CD4-positive, alpha-beta T cell treated with Interleukin-12 subunit alpha and Interleukin-12 subunit beta, for 1 hour (primary cell): ENCODE measurements at places on chromosomes 1 and 21.
A peak's percentile ranks its signal among the peaks of the same experiment; 100 is the strongest.

- no peak for DNase-seq
Measured at GRCh38 chr1:82700476-82700875, 899.7 kb downstream of the ADGRL2 start.

GRCh38 chr1:204483791-204484190 is 10.8 kb downstream of the PIK3C2B start:
- DNase-seq = no peak

DNA sequence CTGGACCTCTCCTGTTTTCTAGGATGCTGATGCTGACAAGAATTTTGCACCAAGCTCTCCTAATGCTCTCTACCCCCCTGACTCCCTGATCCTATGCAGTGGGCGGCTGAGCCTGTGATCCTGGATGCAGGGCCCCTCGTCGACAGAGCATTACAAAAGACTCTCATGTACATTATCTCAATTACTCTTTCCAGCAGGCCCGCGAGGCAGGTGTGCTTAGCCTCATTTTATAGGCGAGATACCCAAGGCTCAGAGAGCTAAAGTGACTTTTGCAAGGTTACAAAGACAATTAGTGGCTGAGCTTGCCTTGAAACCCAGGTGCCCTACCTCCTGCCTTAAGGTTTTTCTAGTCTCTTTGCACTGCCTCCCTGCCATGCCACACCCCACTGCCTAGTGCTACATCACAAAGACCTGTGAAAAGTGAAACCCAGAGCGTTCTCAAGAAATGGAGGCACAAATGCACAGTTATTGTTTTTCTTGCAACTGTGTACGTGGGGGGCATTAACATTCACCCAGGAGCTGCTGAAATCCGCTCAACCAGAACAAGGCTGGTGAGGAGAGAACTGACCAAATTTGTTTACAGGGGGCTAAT is 10.0 kb upstream of the C8A start:
- no peak for DNase-seq

GRCh38 chr1:116850436-116850835 is 59.3 kb upstream of the PTGFRN start:
- DNase-seq = no peak

DNA sequence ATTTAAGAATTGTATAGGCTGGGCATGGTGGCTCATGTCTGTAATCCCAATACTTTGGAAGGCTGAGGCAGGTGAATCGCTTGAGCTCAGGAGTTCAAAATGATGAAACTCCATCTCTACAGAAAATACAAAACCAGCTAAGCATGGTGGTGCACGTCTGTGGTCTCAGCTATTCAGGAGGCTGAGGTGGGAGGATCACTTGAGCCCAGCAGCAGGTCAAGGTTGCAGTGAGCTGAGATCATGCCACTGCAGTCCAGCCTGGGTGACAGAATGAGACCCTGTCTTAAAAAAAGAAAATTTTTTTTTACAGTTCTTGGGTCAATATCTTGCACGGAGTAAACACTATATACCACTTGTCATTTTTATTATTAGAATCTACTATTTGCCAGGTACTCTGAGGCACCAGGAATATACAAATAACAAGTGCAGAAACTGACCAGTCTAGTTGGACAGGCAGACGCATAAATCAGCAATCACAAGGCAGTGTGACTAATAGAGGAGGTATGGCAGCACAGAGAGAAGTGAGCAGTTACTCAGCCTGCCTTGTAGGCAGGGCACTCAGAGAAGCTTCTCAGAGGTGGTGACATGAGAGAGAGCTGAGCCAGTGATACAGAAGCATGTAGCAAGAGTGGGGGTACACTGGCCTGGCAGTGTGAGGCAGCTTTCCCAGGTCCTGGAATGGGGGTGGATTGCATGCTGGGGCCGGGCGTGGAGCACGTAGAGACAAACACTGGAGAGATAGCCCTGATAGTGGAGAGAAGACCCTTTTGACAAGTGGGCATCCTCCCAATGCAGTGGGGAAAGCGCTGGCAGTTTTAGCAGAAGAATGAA is 8.0 kb downstream of the PHLDA3 start:
- DNase-seq = no peak

DNA sequence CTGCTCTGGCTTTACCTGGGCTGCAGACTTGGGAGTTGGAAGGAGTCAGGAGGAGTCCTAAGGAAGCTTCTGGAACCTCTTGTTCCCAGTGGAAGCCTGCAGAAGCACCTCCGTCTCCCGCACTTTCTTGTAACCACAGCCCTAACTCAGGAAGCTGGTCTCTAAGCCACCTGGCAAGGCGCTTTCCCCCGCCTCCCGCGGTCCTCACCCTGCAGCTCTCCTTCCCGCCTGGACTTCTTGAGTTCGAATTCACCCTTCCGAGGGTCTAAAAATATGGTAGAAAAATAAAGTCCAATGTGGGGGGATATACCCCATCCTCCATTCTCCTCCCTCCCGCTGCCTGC is 15.1 kb downstream of the PAX7 start:
- no peak for DNase-seq

GRCh38 chr21:38255571-38256117 is 1.1 kb upstream of the KCNJ15 start:
- no peak for DNase-seq

GRCh38 chr1:66526036-66526435 is 7.9 kb upstream of the SGIP1 start:
- no peak for DNase-seq

DNA sequence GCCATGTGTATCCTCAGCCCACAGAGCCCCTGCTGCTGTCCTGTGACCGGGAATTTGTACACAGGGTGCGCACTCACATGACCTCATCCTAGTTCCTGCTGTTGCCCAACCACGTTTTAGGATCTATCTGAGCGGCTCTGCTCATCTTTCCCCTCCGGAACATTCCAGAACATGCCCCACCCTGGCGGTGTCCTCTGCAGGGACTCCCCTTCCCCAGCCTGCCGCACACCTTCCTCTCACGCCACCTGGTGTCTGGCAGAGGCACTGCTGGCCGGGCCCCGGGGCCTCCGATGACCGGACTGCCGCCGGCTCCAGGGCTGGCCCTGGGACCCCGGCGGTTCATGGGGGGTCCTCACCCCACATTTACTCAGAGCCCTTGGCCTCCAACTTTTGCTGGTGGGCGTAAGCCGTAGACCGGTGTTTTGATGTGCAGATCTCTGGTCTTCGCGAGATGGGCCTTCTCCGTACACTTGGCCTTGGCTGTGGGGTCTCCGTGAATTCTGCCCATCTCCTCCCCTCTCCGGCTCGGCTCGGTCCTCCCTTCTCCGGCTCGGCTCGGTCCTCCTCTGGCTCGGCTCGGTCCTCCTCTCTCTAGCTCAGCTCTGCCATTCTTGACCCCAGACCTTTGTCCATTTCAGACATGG is 29.5 kb downstream of the ARHGEF16 start:
- peak; percentile 30 for DNase-seq

GRCh38 chr1:2605509-2606395 is 19.2 kb downstream of the PRXL2B start:
- DNase-seq = no peak

GRCh38 chr21:32278518-32279376 is at the start of gene MIS18A:
Gene MIS18A, minus strand, starts transcription at chr21:32279049. Its CDS starts 35 bp downstream, at chr21:32279014.
- DNase-seq = peak; percentile 97

- no peak for DNase-seq
Measured at GRCh38 chr21:36926989-36927718, 39.3 kb downstream of the HLCS start.

DNA sequence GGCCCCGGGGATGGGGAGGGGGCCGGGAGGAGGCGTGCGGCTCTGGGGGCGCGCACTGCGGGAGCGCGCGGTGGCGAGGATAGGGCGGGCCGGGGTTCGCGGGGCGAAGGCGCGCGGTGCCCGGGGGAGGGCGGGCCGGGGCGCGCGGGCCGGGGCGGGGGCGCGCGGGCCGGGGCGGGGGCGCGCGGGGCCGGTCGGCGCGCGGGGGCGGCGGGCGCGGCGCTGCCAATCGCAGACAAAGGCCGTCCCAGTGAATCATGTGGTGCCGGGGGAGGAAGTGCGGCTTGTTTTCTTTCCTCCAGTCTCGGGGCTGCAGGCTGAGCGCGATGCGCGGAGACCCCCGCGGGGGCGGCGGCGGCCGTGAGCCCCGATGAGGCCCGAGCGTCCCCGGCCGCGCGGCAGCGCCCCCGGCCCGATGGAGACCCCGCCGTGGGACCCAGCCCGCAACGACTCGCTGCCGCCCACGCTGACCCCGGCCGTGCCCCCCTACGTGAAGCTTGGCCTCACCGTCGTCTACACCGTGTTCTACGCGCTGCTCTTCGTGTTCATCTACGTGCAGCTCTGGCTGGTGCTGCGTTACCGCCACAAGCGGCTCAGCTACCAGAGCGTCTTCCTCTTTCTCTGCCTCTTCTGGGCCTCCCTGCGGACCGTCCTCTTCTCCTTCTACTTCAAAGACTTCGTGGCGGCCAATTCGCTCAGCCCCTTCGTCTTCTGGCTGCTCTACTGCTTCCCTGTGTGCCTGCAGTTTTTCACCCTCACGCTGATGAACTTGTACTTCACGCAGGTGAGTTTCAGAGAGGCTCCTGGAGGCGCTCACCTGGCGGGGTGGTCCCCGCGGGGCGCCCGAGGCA is at the start of gene GPR137B:
Gene GPR137B (plus strand): TSS at position 287 of the 851 bp plus-strand sequence. CDS start 84 bp downstream, at position 371.
- peak; percentile 64 for DNase-seq

DNA sequence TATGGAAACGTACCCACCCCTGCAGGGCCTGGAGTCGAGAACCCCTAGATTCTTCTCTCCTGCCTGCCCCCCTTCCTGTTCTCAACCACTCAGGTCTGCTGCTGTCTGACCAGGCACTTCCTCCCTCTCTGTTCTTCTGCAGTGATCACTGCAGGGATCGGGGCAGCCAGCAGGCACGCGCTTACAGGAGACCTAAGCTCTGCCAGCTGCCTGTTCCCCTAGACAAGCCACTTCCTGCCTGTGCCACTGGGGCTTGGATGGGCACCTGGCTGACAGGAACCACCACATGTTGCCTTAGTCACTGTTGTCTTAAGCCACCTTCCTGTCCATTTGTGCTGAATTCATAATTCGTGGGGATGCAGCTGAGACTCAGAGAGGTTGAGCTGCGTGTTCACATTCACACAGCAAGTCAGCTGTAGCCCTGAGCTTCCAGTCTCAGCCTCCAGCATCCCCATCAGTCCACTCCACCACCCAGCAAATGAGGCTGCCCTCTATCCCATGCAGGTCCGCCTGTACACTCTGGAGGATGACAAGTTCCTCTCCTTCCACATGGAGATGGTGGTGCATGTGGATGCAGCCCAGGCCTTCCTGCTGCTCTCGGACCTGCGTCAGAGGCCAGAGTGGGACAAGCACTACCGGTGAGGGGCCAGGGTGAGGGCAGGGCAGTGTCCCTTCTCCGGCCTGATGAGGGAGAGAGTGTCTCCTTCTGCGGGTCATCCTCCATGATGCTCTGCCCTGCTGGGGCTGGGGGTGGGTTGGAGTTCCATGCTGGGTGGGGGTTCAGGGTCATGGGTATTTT is 18.6 kb downstream of the FAM151A start:
- peak; percentile 20 for DNase-seq

GRCh38 chr1:197859024-197859423 is 43.4 kb upstream of the C1orf53 start:
- no peak for DNase-seq

DNA sequence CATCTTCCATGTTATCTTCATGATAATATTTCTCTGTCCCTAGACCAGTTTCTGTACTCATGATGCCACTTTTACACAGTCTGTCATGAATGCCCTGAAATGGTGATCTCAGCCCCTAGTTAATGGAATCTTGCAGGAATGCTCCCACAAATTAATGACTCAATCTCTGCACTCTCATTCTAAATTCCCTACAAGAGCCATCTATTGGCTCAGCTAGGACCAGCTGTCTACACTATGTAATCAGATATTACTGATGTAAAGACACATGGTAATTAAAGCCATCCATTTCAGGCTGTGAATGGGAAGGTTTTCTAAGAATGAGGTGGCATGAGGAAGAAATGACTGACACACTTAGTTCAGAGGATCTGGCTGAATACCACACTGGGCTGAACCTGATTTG is 199.1 kb upstream of the KCND3 start:
- DNase-seq = no peak

- DNase-seq = no peak
Measured at GRCh38 chr1:29469457-29469856, 233.1 kb downstream of the PTPRU start.
